ENCODE measurements at places on chromosomes 6 and 20.

- no peak overlapping the region for H3K4me3 ChIP-seq
- H3K4me1 ChIP-seq, result peaks cover 31% of the 10 kb centered on the region
- peaks cover 48% of the 10 kb centered on the region for H3K36me3 ChIP-seq
- no peaks in the 10 kb centered on the region for H3K27me3 ChIP-seq
- peak; percentile 20 for DNase-seq
- peak overlapping the region; percentile 50 for H3K27ac ChIP-seq
These were observed 88.2 kb downstream of the PREX1 start for GRCh38 chr20:48739395-48740291.

DNA sequence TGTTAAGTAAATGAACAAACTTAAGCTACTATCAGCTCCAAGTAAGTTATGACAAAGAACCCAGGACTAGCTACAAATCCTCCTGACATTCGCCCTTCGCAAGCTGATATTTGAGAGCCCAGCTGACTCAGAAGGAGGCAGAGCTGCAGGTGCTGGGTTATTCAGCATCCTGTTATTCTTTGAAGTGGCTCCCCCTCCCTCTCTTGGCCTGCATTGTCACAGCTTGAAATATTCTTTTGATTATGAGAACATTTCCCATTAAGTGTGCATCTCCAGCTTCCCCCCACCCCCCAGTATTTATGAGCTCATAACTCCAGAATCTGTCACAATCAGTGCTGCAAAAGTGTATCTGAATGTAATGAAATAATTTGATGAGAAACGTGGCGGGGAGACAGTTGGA, 78.8 kb upstream of the RALY start:
- no peak overlapping the region for H3K27ac ChIP-seq
- H3K27me3 ChIP-seq, result no peaks in the 10 kb centered on the region
- no peaks in the 10 kb centered on the region for H3K4me1 ChIP-seq
- H3K4me3 ChIP-seq, result no peak overlapping the region
- no peaks in the 10 kb centered on the region for H3K36me3 ChIP-seq

DNA sequence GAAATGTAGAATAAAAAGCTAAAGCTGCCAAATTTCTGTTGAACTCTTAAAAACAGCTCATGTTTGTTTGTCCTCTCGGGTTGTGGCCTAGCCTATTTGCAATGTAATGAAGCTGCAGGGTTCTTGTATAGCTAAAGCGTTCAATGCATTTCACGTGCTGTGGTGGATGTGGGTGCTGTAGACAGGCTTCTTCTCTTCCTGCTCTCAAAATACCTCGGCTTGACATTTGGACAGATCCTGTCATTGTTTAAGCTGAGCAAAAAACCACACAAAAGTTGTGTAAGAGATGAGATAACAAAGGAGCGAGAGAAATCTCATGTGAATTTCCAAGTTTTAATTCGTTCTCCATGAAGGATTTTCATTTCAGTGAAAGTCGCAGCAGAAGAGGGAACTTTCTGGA, 196.3 kb upstream of the UST start:
- H3K27me3 ChIP-seq, result no peaks in the 10 kb centered on the region
- H3K36me3 ChIP-seq, result no peaks in the 10 kb centered on the region
- no peak for DNase-seq
- H3K27ac ChIP-seq, result no peak overlapping the region
- H3K4me1 ChIP-seq, result no peaks in the 10 kb centered on the region
- H3K4me3 ChIP-seq, result no peak overlapping the region

GRCh38 chr6:111552241-111552744, 53.4 kb downstream of the TRAF3IP2 start:
- H3K4me3 ChIP-seq, result no peak overlapping the region
- H3K27ac ChIP-seq, result no peak overlapping the region
- no peaks in the 10 kb centered on the region for H3K4me1 ChIP-seq
- H3K36me3 ChIP-seq, result no peaks in the 10 kb centered on the region

DNA sequence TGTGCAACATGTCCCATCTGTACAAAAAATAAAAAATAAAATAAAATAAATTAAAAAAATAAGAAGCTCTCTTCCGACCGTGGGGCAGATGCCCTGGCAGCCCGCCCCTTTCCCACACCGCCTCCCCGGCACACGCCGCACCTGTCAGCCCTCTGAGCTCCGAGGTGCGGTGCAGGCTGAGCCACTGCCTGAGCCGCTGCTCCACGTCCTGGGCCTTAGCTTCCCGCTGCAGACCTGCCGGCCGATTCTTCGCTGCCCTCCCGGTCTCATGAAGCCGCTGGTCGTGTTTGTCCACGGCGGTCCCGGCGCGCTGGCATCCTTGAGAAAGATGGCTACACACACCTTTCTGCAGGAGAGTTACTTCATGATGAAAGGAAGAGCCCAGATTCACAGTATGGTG, 10.7 kb upstream of the CLPSL2 start:
- DNase-seq, result no peak
- H3K4me1 ChIP-seq, result no peaks in the 10 kb centered on the region
- no peak overlapping the region for H3K4me3 ChIP-seq
- H3K27ac ChIP-seq, result no peak overlapping the region
- no peaks in the 10 kb centered on the region for H3K36me3 ChIP-seq
- peaks cover 14% of the 10 kb centered on the region for H3K27me3 ChIP-seq

- H3K4me1 ChIP-seq, result peaks cover 21% of the 10 kb centered on the region
- no peak overlapping the region for H3K27ac ChIP-seq
- no peak overlapping the region for H3K4me3 ChIP-seq
- H3K27me3 ChIP-seq, result peaks cover 14% of the 10 kb centered on the region
- DNase-seq, result no peak
These were observed 5.5 kb upstream of the HLA-E start for GRCh38 chr6:30483677-30484279.

GRCh38 chr6:37134396-37135191, 35.4 kb upstream of the PIM1 start:
- peak overlapping the region; percentile 7 for H3K4me3 ChIP-seq
- DNase-seq, result peak; percentile 51
- no peaks in the 10 kb centered on the region for H3K36me3 ChIP-seq
- H3K4me1 ChIP-seq, result peaks cover 15% of the 10 kb centered on the region
- H3K27ac ChIP-seq, result peak overlapping the region; percentile 75
